ENCODE measurements at places on chromosomes 5 and 9.
A peak's percentile ranks its signal among the peaks of the same experiment; 100 is the strongest.

DNA sequence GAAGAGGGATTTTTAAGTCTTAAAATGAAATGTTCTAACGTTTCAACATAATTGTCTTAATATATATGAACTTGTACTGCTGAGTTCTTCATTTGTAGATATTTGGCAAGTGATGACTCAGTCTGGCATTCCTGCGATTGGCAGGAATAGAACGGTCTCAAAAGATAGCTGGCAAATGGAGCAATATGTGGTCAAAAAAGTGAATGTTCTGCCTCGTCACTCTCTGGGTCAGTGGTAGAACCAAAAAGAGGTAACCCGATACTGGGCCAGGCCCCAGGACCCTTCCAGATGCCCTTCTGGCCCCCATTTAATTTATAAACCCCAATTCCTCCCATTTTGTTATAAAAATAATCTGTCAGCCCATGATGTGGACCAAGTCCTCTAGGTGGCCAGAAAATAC lies 39.2 kb downstream of the ZNF366 start:
- DNase-seq: peak; percentile 91

GRCh38 chr5:127046343-127047072 lies 16.1 kb upstream of the MARCHF3 start:
- DNase-seq: no peak

- DNase-seq: no peak
Measured at GRCh38 chr5:81800797-81801196, 49.9 kb upstream of the SSBP2 start.

GRCh38 chr5:160021831-160022446 lies 13.0 kb downstream of the TTC1 start:
- DNase-seq: peak; percentile 84

- no peak for DNase-seq
Measured at GRCh38 chr5:56160723-56161438, 72.2 kb downstream of the ANKRD55 start.

DNA sequence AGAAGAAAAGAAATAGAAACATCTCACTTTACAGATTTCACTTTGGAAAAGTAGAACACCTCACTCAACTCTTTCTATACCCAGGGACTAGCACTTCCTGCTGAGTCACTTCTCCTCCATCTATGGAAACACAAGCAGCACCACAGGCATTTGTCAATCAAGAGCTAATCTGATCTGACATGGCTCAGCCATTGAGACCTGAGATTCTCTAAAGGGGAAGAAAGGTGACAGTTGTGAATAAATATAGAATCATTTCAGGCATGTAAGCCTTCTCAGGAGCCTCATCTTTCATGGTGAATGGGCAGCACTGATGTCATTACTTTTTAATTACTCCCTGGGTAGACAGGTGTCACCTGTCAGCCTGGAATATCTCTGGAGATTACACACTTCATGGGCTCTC lies 559.8 kb downstream of the HINT1 start:
- no peak for DNase-seq

DNA sequence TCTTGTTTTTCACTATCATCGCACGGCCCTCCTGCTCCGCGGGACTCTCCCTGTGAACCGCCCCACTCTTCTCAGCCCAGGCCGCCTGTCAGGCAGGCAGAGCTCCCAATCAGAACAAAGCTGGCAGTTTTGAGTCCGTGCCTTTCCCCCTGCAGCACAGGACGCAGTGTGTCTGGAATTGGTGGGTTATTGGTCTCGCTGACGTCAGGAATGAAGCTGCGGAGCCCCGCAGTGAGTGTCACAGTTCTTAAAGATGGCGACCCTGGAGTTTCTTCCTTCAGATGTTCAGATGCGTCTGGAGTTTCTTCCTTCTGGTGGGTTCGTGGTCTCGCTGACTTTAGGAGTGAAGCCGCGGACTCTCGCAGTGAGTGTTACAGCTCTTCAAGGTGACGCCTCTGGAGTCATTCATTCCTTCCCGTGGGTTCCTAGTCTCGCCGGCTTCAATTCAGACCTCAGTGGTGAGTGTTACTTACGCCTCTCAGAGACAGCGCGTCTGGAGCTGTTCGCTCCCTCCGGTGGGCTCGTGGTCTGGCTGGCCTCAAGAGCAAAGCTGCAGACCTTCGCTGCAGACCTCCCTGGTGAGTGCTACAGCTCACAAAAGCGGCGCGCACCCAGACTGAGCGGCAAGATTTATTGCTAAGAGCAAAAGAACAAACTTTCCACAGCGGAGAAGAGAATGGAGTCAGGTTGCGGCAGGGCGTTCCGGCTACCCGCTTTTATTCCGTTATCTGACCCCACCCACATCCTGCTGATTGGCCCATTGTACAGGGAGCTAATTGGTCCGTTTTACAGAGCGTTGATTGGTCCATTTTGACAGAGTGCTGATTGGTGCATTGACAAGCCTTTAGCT lies 7.4 kb downstream of the ZDHHC11B start:
- DNase-seq: no peak

GRCh38 chr9:134419684-134420076 lies 93.4 kb downstream of the RXRA start:
- DNase-seq: no peak

- DNase-seq: no peak
Measured at GRCh38 chr9:108746864-108747263, 108.9 kb downstream of the ACTL7B start.

DNA sequence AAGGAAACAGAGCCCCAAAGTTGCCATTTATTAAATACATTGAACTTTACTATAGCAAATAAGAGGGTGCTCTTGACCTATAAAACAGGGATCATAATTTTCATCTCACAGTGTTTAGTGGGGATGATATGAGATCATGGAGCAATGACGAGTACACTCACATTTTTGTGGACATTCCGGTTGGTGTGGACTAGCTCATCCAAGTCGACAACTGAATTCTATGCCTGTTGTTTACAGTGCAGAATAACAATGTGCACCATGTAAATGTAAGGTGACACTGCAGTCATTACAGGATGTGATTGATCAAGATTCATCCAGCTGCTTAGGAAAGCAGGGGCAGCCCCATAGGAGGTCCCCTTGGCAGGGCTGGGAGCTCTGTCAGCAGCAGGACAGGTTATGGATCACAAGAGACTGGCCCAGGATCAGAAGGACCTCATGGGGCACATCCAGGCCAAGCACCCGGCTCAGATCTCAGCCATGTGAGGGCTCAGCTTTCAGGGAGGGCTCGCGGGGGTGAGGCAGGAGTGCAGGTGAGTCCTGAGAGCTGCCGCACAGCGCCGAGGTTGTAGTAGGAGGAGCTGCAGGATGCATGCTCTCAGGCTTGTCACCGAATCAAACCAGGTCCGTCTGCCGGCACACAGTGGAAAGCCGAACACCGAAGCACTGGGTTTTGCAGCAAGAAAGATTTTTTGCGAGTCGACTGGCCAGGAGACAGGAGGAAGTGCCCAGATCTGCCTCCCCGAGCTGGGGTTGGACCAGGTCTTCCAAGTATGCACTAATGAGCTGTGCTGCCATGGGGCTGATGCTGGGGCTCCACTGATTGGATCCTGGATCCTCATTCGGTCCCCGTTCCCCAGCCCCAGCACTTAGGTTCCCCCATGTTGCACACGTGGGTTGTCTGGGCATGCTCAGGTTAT lies 28.2 kb downstream of the MRPL36 start:
- DNase-seq: no peak

GRCh38 chr9:131554087-131554842 lies 8.9 kb downstream of the PRRT1B start:
- DNase-seq: no peak

GRCh38 chr9:85716031-85716877 lies 25.5 kb downstream of the AGTPBP1 start:
- peak; percentile 81 for DNase-seq

GRCh38 chr9:135641745-135642144 lies 2.4 kb upstream of the GLT6D1 start:
- no peak for DNase-seq

GRCh38 chr9:20197976-20198685 lies 409.3 kb upstream of the SLC24A2 start:
- no peak for DNase-seq

GRCh38 chr5:150409638-150410523 lies 2.8 kb downstream of the CD74 start:
- DNase-seq: peak; percentile 94

GRCh38 chr5:181084621-181085195 lies 44.6 kb downstream of the BTNL9 start:
- DNase-seq: no peak

GRCh38 chr5:135615581-135616260 lies 36.9 kb upstream of the CXCL14 start:
- DNase-seq: peak; percentile 8

- DNase-seq: no peak
Measured at GRCh38 chr5:90356622-90357021, 52.9 kb downstream of the CETN3 start.
